ENCODE measurements at places on chromosomes 2 and 18.

GRCh38 chr2:6999211-6999877 lies 82.1 kb downstream of the RNF144A start:
- DNase-seq: no peak

GRCh38 chr18:22846088-22846683 lies 86.9 kb upstream of the RBBP8 start:
- DNase-seq: no peak

GRCh38 chr2:111705711-111706336 lies 178.2 kb downstream of the ANAPC1 start:
- no peak for DNase-seq

- no peak for DNase-seq
Measured at GRCh38 chr2:117631152-117631945, 183.1 kb upstream of the DDX18 start.

- DNase-seq: no peak
Measured at GRCh38 chr2:82412021-82412420, 2047.1 kb downstream of the SUCLG1 start.

- DNase-seq: no peak
Measured at GRCh38 chr2:123961576-123961975, 63.5 kb upstream of the CNTNAP5 start.

GRCh38 chr2:172863341-172863740 lies 127.7 kb downstream of the RAPGEF4 start:
- no peak for DNase-seq

GRCh38 chr2:7725850-7726242 lies 808.6 kb downstream of the RNF144A start:
- no peak for DNase-seq

- DNase-seq: no peak
Measured at GRCh38 chr2:42105330-42106256, 57.8 kb downstream of the PKDCC start.

GRCh38 chr2:100757621-100758394 lies 62.1 kb upstream of the NPAS2 start:
- DNase-seq: no peak

DNA sequence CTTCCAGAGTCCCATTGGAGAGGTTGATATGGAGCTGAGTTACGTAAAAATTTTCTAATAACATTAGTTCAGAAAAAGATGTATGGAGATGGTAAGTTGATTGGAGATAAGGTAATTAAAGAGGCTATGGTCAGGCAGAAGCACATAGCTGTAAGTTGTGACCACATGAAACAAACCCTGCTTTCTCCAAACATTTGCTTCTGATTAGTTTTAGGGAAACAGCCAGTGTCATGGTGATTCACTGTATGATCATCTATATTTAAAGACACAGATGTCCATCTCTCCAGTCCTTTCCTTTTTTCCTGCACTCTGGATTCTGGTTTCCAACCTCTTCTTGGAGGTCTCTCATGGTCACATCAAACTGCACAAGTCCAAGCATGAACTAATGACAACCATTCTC lies 1550.8 kb upstream of the PIK3C3 start:
- DNase-seq: no peak

DNA sequence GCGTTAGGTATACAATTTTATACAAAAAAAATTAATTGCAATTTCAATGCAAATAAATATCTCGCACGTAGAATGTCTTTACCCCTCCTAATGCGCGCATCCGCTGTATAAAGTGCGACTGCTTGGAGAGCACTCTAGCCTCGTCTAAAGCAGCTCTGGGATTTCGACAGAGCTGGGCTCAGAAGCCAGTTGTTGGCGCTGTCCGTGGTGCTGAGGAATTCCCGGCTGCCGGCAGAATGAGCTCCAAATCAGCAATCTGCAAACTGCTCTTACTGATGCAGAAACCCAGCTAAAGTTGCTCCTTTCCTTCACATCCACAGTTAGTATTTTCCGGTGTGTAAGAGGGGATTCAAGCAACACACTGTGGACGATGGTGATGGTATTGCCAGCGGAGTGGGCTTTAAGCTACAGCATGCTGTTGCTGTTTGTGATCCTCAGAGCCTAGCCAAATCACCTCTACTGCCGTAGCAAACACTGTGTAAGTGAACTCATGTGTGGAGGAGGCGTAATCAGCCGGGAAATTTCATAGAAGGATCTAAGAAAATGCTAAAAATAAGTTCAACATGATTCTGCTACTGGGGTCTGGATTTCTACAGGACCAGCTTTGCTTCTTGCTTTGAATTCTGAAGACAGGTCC lies at the start of gene VWC2L:
Gene VWC2L, plus strand, starts transcription at position 137 of the 637 bp plus-strand sequence. CDS start 3,140 bp downstream, outside the sequence.
- DNase-seq: no peak

- DNase-seq: no peak
Measured at GRCh38 chr2:32553829-32554432, 73.9 kb upstream of the TTC27 start.

DNA sequence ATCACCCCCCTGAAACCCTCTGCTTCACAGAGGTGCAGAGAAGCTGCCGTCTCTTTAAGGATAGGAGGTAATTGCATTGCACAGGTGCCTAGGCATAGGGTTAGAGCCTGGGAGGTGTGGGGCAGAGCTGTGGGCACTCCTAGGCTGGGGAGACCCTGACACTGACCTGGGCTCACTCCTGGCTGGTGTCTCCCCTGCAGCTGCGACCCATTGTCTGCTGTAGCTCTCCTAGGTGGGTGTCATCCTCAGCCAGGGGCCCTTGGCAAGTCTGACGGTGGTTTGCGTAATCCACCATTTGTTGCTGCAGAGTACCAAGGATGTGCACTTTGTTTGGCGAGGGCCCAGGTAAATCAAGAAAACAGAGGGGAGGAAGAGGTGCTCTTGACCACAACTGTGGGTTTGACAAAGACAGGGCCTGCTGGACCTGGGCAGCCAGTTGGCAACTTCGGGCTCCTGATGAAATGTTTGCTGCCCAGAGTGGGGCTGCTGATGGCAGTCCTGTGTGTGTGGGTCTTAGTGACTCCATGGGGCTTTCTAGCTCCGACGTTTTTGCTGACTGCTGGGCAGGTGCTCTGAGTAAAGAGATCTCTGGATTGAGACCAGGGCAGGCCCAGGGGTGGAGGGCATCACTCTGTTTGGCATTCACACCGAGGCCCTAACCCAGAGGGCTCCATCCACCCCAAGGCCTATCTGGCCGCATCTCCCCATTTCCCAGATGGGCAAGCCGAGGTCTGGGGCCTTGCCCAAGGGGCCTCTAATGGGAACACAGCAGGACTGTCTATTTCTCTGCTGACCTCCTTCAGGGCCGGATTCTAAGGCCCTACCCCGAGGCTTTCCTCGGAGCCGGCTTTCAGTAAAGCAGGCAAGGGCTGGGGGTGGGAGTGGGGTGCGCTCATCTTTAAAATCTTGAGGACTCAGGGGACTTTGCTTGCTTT lies 67.7 kb downstream of the EDAR start:
- no peak for DNase-seq

DNA sequence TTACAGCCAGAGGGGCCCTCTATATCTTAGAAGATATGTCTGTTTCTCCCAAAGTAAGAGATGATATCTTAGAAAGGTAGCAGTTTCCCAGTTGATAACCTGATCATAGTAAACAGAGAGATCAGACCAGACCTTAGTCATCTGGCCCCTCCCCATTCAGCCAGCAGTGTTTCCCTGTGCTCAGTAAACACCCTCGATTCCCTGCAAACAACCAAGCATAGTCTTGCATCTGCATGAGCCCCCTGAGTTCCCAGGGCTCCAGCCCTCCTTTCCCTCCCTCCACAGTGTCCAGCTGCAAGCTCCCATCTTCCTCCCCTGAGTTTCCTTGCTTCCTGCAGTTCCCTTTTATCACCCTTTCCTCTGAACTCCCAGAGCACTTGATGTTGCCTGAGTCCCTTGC lies 20.3 kb downstream of the NRP2 start:
- DNase-seq: no peak

DNA sequence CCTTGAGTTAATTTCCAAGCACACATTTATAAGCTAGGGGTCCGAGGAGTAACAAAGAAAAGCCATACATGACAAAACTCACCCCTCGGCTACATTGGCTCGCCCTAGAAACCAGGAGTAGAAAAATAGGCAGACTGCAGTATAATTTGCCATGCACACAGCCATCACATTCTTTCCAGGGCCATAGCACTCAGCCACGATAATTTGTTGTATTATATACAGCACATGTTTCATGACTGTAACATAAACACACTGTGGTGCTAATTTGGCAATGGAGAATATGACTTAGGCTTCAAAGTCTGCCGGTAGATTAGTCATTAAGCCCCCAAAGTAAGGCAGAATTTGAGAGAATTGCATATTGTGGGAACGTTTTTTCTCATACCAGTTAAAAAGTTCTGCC lies 254.9 kb downstream of the ZNF521 start:
- no peak for DNase-seq

DNA sequence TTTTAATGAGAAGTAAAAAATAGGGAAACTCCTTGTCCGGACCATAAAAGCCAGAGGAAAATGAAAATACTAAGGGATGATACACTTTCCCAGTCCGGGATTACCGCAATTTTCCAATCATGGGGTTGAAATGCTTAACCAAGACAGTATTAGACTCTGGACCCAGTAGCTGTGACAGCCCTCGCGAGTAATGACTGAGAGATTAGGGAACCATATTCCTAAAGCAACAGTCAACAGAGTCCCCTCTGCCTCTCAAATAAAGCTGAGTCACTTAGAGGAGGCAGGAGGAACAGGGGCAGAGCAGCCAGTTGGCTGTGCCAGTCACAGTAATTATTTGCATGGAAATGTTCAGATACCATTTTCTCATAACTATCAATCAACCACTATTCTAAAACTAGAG lies 34.8 kb downstream of the GPATCH11 start:
- no peak for DNase-seq

GRCh38 chr18:31447530-31448191 lies at the start of gene DSG3:
Gene DSG3 (plus strand): TSS chr18:31447741. CDS start chr18:31447878, 137 bp downstream.
- DNase-seq: no peak

- DNase-seq: no peak
Measured at GRCh38 chr18:8962192-8962779, 140.2 kb upstream of the NDUFV2 start.

DNA sequence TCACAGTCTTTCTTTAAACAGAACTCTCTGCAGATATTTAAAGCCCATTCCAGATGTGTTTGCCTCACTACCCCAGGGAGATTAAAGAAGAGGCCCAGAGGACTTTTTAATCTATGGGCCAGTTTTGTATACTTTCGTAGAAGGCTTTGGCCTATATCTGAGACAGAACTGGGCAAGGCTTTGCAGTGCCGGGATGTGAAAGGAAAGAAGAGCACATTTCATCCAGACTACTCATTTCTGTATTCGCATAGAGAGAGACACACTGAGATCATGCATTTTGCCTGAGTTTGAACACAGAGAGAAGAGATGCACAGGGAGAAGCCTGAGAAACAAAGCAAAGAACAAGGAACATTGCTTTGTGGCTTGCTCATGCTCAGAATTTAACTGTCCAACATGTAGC lies 54.9 kb upstream of the SLC5A7 start:
- no peak for DNase-seq

DNA sequence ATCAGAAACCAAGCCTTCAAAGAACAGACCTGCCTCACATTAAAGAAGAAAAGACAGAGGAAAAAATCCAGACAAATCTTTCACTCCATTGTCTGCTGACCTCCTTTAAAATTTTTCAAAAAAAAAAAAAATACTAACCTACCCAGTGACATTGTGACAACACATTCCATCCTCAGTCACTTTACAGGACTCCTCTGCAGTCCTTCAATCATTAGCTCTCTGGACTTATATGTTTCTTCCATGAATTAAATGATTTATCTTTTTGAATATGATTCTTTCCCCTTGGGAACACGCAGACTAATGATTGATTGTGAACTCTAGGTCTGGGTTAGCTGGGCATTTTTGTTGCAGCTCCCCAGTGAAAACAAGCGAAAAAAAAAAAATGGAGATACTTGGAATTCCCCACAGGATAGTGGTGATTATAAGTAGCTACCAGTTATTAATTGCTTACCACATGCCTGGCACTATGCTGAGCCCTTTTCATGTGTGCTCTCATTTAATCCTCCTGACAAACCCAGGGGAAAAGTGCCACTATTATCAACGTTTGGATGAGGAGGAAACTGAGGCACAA lies 261.3 kb upstream of the NCKAP5 start:
- no peak for DNase-seq

DNA sequence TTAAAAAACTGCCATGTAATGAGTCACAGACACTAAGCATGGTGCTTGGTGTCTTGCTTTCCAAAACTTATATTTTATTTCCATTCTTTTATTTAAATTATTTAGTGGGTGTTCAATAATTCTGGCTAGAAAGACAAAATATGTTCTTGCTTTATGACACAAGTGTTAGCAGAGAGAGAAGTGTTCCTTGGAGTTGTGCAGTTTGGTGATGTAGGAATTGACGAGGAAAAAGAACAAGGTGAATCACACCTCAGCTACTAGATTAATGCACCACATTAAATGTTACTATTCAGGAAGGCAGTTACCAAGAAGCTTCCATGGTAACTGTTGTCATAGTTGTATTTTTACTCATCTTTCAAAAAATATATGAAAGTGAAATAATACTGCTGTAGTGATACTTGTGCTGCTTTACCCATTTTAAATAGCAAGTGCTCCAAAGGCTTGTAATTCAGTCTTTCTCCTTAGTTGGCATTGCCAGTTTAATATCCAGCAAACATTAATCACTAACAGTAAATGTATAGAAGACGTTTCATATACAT lies 28.3 kb downstream of the ADAM23 start:
- DNase-seq: no peak

DNA sequence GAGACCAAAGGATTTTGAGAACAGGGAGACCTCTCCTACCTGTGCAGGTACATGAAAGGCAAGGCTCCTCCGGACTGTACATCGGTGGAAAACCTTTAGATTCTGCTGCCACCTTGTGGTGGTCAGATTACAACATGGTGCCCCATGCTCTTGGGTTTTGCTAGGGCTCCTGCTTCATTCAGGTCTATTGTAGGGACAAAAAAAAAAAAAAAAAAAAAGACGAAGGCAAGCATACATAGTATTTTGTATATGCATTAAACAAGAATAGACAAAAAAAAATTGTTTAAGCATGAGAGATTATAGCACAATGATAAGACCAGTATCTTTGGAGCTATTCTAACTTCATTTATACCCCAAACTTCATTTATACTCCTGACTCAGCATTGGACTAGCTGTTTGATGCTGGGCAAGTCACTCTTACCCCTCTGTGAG lies 27.4 kb upstream of the SPR start:
- DNase-seq: peak; percentile 11

DNA sequence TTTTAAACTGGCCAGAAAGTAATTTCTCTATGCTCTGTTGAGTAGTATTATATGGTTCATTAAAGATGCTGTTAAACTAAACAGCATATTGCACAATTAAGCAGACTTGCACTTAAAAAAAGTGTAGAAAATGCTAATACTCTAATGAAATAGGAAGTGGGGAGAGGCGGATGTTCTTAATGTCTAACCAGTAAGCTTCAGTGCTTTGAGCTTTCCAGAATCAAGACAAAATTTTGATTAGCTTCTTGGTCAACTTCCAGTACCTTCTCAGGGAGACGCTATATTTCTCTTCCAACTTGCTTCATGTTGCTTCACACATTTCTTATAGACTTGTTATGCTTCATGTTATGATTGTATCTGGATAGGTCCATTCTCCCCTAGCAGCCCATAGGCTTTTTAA lies 89.1 kb downstream of the MAP2 start:
- DNase-seq: no peak

DNA sequence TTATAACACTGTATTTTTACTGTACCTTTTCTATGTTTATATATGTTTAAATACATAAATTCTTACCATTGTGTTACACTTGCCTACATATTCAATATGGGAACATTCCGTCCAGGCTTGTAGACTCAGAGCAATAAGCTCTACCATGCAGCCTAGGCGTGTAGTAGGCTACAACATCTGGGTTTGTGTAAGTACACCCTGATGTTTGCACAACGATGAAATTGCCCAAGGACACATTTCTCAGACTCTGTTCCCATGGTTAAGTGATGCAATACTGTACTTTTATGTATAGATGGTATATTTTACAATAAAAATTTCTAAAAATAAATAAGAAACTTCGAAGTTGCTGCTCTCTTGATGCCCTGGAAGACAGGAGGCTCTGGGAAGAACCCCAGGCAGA lies 38.4 kb downstream of the YPEL5 start:
- DNase-seq: no peak
